HuH-7 (cell line): ENCODE measurements at places on chromosomes 6 and 20.

- no peak for DNase-seq
Observed at GRCh38 chr6:4420160-4420865, 284.9 kb upstream of the ECI2 start.

GRCh38 chr6:83859410-83860358, at the start of gene CYB5R4:
CYB5R4 (plus strand) TSS chr6:83859689; CDS start chr6:83859783, 94 bp downstream.
- peak; percentile 98 for DNase-seq

- DNase-seq, result peak; percentile 94
Observed at GRCh38 chr20:22583773-22584521, 425 bp downstream of the FOXA2 start.

DNA sequence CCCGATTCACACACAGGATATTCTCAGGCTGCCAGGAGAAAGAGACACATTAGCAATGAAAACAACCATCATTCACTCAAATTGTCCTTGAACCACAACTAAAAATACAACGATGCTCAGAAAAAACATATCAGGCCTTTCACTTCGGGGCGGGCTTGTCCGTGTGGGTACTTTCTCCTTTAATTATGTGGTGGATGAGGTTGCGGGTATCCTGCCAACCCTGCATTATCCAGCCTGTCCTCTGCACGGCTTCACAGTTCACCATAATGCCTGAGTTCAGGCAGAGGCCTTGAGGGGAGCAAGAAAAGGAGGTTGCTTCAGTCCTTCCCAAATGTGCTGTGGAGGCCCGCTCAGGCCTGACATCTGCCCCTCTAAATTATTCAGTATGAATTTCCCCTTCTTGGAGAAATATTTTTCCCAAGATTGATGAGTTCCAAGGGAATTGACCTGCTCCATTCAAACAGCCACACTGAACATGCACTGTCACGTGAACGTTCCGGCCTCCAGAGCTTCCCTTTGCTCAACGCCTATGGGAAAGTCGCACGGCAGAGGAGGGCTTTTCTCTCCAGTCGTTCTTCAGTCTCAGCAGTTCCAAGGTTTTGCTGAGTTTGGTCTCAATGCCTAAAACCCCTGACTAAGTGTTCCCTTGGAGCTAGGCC, 70.3 kb downstream of the MYLK4 start:
- no peak for DNase-seq

DNA sequence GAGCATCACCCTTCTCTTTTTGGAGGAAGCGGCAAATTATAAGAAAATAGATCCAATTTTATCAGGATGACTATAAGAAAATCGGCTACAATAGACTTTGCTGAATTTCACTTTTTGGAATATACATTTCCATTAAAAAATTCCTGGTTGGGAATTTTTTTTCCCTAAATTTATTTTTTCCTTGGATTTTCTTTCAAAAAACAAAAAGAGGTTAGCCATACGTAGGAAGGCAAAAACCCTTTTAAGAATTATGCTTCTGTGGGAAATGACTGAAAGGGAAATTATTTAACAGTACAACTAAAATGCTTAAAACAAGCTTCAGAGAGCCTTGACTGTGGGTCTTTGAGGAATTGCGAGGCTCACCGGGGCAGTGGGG, 86.9 kb downstream of the SLC22A23 start:
- DNase-seq, result no peak

- DNase-seq, result no peak
Observed at GRCh38 chr20:24389686-24390085, 79.7 kb upstream of the SYNDIG1 start.

- no peak for DNase-seq
Observed at GRCh38 chr6:158908606-158909005, 89.4 kb upstream of the EZR start.

GRCh38 chr20:20373091-20373571, 5.2 kb downstream of the INSM1 start:
- DNase-seq, result no peak

GRCh38 chr6:72042088-72042487, 155.7 kb downstream of the RIMS1 start:
- no peak for DNase-seq

DNA sequence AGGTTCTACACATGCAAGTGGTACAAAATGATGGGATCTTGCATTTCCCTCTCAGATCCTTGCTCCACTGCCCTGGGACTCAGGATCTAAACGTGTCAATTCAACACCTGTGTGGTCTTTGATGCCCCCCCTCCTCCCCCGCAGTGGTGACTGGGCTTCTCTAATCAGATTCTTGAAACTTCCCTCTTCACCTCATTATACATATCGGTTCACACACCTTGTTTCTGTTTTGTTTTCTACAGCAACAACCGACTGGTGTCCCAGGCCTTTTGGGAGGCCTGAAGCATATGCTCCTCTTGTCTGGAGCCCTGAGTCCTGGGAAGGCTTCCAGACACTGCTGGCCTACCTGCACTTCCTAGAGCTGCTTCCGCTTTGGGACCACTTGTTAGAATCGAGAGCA, 20.0 kb downstream of the SAMD3 start:
- no peak for DNase-seq

GRCh38 chr6:166515072-166515810, 71.2 kb downstream of the RAMACL start:
- DNase-seq, result no peak

- no peak for DNase-seq
Observed at GRCh38 chr6:14717307-14717706, 528.6 kb upstream of the JARID2 start.

GRCh38 chr6:161494566-161494965, 220.7 kb upstream of the AGPAT4 start:
- no peak for DNase-seq

GRCh38 chr6:85494547-85495536, 45.0 kb downstream of the NT5E start:
- DNase-seq, result no peak

GRCh38 chr20:57586370-57586793, 25.5 kb downstream of the PCK1 start:
- DNase-seq, result no peak

DNA sequence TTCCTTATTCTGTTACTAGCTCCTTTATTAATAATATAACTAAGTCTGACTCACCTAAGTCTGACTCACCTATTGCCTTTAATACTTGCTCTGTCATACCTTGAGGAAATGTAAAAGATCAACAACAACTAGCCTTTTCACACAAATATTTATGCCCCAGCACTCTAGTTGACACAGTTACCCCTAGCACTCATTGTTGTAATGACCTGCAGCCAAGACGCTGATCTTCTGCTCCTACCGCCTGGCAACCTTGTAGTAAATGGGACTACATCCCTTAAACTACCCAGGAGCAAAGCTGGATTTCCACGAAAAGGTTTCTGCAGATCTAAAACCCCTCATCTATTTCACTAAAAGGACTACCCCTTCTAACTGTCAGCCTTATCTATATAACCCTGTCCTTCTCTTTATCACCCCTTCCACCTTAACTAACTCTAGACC, 90.0 kb downstream of the PLG start:
- no peak for DNase-seq

- DNase-seq, result no peak
Observed at GRCh38 chr6:129398764-129399163, 311.2 kb downstream of the ARHGAP18 start.

DNA sequence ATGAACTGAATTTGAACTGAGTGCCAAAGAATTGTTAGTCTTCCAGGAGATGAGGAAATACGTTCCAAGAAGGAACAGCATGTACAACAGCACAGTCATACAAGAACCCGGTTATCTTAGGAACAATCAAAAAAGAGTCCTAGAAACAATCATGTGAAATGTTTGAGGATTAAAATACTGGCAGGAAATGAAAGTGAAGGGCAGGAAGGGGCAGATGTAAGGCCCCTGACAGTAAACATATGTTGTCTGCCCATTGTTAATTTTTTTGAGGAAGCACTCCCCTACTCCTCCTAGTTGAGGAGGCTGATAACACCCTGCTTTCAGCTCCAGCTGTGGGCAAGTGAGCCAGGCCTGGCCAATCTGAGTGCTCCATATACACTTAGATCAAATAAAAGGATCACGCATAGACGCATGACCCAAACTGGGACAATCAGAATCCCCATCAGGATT, 220.9 kb downstream of the HACE1 start:
- no peak for DNase-seq
